ENCODE measurements at places on chromosomes 2 and 18.

GRCh38 chr2:25207078-25207545, 38.7 kb upstream of the POMC start:
- no peak for DNase-seq

GRCh38 chr18:44682201-44682870, 1.6 kb downstream of the SETBP1 start:
- no peak for DNase-seq

DNA sequence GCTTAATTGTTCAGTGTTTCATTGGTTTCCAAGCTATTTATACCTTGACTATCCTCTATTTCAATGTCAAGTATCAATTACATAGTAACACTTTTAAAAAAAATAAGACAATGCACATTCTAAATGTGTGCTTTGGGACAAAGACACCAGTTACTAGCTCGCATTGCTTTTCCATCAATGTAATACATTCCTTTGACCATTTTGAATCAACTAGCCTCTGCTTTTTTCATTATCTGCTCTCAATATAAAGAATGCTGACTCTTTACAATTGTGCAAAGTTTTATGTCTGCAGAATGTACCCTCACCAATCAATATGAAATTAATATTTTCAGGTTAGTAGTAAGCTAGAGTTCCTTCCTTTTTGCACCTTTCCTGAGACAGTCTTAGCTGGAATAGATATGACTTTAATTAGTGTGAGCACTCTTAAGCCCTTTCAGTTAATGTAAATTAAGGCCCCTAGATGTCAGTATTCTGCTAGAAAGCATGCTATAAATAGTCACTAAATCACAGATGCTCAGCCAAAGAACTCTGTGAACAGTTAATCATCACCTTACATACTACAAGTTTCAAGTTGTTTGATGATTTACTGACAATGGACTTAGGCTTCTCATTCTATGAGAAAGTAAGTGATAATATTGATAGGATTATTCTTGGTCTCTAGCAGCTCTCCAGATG, 413.6 kb downstream of the PTH2R start:
- DNase-seq: no peak

DNA sequence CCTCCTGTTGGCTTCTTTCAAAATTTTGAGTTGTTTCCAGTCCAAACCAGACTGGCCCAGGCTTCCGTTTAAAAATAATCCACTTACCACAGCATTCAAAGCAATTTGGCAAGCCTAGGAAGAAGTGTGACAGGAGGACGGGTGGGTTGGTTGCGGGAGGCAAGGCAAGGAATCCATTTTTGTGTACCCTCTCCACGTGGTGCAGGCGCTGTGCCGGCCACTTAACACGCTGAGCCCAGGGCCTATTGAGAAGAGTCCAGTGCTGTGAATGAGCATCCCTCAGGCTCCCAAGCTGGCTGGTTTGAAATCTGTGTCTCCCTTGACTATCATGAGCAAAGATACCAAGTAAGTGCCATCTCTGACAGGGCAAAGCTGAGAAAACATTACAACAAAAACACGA, 160.9 kb downstream of the NCKAP5 start:
- DNase-seq: no peak

- DNase-seq: no peak
These were observed 64.9 kb upstream of the SLC39A10 start for GRCh38 chr2:195592105-195592504.

GRCh38 chr2:240672076-240672700, 10.5 kb downstream of the AQP12B start:
- no peak for DNase-seq

GRCh38 chr2:79909521-79909920, 395.0 kb downstream of the LRRTM1 start:
- no peak for DNase-seq

DNA sequence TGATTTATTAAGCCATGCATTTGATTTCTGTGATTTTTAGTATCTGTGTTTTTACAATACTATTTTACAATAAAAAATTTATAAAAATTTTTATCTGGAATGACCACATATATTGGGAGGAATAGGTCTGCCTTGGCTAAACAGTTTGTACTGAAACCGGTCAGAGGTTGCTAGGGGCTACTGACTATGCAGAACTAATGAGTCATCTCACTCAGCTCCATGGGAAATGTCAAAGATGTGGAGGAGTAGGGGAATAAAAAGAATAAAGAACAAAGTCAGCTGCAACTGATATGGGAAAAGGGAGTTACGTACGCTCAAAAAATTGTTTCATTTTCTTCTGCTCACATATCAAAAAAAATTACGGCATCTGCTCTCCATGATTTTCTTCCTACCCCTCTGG, 8.6 kb upstream of the TMEM163 start:
- DNase-seq: peak; percentile 94

DNA sequence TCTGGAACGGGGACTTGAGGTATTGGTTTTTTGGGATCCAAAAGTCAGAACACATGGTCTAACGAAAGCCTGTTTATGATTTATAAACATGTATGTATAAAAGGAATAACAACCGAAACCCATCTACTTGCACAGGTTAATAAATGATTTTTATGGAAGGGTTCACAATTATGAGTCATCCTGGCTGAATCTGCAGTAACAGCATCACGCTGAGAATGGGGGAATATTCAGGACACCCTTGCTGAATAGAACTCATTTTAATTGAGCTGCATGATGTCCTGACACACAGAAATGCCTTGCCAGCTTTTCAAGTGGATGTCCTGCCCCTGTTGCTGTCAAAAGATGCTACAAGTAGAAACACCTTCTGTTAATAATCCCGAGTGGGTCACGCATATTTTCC, 54.7 kb upstream of the TGFA start:
- no peak for DNase-seq

DNA sequence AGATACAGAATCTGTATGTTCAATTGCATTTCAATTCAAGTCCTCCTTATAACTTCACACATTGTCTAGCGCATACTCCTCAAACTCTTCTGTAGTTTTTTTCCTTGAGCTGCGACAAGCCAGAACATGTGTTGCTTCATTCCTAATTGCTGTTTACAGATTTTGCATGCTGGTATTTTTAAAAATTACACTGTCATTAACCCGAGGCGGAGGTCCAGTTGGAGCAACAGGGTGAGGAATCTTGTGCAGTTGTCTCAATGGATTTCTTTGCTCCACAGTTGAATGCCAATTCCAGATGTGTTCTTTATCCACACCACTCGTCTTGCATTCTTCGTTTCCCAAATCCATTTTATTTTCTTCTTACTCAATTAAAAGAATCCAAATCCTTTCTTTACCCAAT, 16.4 kb upstream of the SERPINB13 start:
- DNase-seq: no peak

DNA sequence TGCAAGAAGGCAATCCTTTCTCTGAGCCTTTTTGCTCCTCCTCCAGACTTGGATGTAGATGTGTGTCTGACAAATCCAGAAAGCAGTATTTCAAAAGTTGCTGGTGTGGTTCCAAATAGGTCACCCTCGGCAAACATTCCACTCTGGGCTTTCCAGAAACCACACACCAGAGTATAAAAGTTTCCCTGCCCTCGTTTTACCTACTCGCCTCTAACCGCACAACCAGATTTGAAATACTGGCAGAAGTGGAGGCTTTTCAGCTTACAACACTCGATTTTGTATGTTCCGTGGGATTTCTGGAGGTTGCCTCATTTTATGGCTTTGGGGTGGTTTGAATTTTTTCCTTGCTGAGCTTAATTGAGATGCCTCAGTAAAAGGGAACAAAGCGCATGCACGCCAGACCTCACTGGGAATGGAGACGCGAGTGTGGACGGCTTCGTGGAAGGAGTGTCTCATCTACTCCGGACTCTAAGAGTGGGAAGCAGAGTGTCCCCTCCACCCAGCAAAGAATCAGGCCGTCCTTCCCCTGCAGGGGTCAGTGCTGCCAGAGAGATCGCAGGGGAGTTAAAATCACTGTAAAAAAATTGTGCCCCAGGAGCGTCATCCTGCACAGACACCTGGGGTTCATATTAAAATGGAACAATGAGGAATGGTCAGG, 44.0 kb upstream of the RPL31 start:
- peak; percentile 79 for DNase-seq

DNA sequence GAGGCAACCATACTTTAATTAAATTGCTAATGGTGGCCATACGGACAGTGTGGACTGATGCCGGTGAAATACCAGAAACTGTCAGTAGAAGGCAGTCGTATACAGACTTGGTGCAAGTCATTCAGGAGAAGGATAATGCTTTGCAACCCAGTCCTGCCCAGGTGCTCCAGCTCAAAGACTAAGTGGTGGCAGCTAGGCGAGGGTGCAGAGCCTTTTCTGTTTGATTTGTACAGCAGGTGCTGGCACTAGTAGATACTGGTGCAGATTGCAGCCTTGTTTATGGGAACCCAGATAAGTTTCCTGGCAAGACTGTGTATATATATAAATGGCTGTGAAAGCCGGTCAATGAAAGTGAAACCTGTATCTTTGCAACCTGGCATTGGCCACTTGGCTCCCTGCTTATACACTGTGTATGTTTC, 208.3 kb upstream of the SYT4 start:
- DNase-seq: no peak

GRCh38 chr2:104874230-104874629, 20.3 kb downstream of the POU3F3 start:
- no peak for DNase-seq

DNA sequence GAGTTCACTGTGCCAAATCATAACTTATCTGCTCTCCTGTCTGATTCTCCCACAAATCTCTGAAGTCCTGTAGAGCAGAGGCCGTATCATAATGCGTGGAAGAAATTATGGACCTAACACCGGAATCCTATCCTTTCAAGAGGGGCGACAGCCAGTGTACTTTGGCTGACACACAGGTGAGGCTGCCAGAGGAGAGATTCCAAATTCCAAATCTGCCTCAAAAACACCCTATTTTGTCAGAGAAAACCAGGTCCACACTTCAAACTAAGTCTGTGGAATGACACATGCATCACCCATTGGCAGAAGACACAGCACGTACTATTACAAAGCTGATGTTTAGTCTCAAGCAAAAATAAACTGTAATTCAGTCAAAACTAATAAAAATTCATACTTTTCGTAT, 139.2 kb upstream of the PID1 start:
- no peak for DNase-seq

- DNase-seq: no peak
These were observed 65.8 kb upstream of the CABLES1 start for GRCh38 chr18:23069481-23069880.

DNA sequence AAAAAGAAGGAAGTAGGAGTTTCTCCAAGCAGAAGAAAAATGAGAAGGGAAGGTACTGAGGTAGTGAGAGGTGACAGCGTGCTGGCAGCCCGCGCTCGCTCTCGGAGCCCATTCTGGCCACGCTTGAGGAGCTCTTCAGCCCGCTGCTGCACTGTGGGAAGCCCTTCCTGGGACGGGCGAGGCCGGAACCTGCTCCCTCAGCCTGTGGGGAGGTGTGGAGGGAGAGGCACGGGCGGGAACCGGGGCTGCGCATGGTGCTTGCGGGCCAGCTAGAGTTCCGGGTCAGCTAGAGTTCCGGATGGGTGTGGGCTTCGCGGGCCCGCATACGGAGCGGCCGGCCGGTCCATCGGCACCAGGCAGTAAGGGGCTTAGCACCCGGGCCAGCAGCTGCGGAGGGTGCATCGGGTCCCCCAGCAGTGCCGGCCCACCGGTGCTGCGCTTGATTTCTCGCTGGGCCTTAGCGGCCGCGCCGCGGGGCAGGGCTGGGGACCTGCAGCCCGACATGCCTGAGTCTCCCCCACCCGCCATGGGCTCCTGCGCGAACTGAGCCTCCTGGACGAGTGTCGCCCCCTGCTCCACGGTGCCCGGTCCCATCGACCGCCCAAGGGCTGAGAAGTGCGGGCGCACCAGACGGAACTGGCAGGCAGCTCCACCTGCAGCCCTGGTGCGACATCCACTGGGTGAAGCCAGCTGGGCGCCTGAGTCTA, 11.1 kb upstream of the CYS1 start:
- no peak for DNase-seq

GRCh38 chr2:204116159-204116792, 179.7 kb downstream of the ICOS start:
- DNase-seq: no peak

DNA sequence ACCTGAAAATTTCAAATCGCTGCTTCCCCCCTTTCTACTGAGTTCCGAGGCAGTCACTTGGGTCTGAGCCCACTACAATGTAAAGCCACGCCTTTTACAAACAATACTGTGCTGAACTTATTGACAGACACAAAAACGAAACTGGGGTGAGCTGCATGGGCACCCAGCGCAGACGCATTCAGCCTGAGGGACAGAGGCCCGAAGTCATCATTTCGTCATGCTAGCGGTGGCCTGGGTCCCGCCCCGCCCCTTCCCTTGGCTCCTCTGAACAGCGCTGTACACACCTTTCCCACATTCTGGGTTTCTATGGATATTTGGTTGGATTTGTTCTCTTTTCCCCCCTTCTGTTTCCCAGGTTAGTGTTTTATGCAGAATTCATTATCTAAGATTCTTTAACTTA, 71.7 kb downstream of the EIPR1 start:
- no peak for DNase-seq

DNA sequence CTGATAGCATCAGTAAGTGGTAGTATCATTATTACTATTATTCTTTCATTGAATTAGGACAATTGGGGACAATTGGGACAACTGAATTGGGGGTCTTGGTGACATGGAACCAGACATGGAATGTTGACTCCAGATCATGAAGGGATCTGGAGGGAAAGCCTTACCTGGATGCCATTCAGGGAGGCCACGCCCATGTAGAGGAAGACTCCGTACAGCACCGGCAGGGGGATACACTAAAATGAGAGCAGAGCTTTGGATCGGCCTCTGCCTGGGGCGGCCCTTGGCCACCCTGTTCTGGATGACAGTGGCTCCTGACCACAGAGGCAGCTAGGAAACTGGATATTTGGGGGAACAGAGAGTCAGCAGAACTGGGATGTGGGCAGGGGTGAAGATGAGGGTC, 29.2 kb downstream of the MTHFD2 start:
- no peak for DNase-seq

- no peak for DNase-seq
These were observed 105.4 kb upstream of the LCLAT1 start for GRCh38 chr2:30341500-30342267.

GRCh38 chr2:46252891-46253659, 44.1 kb upstream of the EPAS1 start:
- peak; percentile 67 for DNase-seq

- DNase-seq: peak; percentile 1
These were observed 48.9 kb downstream of the CHST9 start for GRCh38 chr18:27136208-27136535.

All from fibroblast of pulmonary artery (primary cell).